ENCODE measurements at places on chromosomes 5 and 9.

- no peak for DNase-seq
Measured at GRCh38 chr5:7186818-7187217, 209.1 kb upstream of the ADCY2 start.

GRCh38 chr9:136231478-136232297, 13.9 kb downstream of the QSOX2 start:
- no peak for DNase-seq

DNA sequence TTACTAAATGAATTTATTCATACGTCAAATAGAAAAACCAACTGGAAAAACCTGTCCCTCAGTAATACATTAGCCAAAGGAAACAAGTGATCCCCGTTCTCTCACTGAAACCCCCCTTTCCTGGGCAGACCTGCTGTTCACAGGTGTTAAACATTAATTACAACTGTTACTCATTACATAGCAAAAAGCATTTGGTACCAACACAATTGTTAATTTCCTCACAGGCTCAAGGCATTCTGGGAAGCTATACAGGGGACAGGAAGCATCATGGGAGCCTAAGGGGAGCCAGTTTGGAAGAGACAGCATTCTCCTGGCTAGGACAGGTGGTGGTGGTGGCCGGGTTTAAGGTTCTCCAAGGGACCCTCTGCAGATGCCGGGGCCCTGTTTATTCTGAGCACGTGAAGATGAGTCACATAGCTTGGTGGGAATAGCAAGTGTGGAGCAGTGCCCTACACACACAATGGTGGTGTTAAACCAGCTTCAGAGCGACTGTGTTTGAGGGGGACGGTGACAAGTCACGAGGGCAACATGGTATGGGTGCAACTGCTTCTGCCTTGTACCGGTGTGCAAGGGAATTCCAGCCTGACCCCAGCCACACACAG, 62.6 kb upstream of the SLC25A51 start:
- DNase-seq, result peak; percentile 28

DNA sequence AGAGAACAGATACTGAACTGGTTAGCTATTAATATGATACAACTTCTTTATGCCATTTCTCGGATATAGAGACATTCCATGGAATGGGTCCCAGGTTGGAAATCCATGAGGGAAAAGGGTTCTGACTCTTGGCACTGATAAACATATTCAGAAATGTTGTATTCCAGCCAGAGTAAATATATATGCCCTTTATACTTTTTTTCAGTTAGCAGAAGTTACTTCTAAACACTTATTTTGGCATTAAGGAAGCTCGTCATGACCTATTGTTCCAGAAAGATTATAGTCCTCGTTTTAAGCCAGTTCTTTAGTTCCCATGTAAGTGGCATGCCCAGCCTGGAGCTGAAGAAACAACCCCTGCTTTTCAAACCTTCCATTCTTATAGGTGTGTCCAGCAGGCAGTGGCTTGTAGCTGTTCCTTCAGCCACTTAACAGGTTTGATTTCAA, 181.6 kb downstream of the CD180 start:
- no peak for DNase-seq

DNA sequence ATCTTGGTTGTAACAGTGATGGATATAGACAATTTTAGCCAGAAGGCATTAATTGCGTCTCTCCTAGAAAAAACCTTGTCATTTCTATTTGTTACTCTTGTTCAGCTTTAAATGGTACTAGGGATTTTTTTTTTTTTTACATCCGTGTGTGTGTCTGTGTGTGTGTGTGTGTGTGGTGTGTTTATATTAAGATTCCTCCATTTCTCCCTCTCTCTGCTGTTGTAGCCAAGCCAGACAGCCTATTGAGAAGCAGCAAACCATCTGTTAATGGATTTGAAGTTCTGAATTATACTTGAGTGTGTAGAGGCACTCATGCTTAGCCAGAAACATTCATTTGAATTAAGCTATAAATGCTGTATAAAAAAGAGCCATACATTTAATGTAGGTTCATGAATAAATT, 72.3 kb downstream of the SLF1 start:
- no peak for DNase-seq

- peak; percentile 81 for DNase-seq
Measured at GRCh38 chr9:88818495-88819201, 172.6 kb upstream of the S1PR3 start.

Measured in EH (cell line).